ENCODE measurements at places on chromosomes 11 and 22.

GRCh38 chr11:81211050-81211449, 1522.6 kb downstream of the FAM181B start:
- no peak for DNase-seq

DNA sequence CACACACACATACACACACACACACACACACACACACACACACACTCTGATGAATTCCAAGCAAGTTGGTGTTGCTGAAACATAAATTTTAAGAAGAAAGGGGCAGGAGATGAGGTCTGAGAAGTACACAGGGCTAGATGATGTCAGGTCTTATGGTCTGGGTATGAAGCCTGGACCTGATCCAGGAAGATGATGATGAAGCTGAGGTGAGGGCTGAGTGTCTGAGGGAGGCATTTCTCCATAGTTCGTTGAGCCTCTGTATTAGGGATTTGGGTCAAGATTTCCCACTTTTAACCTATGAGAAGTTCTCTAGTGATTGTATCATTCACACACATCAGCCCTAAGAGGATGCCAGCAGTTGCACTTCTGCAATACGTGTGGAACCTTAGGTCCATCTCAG, 32.6 kb downstream of the KREMEN1 start:
- no peak for DNase-seq

DNA sequence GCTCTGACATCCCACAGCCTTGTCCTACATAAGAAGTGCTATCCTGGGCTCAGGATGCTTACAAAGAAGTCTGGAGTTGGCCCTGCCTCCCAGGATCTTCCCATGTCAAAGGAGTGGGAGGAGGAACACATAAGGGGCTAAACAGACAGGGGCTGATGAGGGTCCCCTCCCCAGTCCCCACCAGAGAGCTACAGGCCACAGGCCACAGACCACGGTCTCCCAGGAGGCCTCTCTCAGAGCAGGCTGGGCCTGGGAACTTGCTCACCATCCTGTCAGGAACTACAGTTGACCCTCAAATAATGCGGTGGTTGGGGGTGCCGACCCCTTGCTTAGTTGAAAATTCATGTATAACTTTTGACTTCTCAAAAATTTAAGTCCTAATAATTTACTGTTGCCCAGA, 315.5 kb downstream of the NTM start:
- DNase-seq: no peak

GRCh38 chr11:73307323-73308002, 613 bp upstream of the ARHGEF17 start:
- DNase-seq: peak; percentile 73

DNA sequence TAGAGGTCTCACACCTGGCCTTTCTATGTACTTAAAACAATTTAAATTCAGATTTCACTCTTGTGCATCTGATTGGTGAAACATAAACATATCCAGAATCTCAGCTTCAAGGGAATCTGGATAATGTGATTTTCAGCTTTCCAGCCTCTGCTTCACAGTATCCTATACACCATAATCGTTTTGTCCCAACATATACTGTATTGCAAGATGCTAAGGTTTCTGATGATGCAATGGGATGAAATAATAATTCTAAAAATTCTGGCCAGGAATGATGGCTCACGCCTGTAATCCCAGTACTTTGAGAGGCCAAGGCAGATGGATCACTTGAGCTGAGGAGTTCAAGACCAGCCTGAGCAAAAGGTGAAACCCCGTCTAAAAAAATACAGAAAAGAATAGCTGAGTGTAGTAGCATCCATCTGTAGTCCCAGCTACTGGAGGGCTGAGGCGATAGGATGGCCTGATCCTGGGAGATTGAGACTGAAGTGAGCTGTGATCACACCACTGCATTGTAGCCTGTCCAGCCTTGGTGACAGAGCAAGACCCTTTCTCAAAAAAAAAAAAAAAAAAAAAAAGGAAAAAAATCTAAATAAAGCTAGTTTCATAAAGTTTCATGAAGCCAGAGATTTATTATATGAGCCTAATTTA, 41.0 kb upstream of the CTSC start:
- DNase-seq: no peak

DNA sequence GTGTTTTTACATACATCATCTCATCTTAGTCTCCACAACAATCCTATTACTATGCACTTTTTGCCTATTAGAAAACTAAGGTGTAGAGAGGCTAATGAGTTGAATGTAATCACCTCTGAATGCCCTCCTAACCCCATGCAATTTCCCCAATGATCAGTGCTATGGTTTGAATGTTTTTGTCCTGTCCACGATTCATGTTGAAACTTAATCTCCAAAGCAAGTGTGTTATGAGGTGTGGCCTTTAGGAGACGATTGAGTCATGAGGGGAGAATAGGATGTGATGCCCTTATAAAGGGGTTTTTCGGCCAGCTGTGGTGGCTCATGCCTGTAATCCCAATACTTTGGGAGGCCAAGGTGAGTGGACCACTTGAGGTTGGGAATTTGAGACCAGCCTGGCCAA, 2.0 kb upstream of the CCDC73 start:
- DNase-seq: no peak

GRCh38 chr22:49266561-49267519, 560.8 kb downstream of the BRD1 start:
- DNase-seq: no peak

GRCh38 chr22:29310065-29310862, 3.8 kb downstream of the GAS2L1 start:
- DNase-seq: no peak

DNA sequence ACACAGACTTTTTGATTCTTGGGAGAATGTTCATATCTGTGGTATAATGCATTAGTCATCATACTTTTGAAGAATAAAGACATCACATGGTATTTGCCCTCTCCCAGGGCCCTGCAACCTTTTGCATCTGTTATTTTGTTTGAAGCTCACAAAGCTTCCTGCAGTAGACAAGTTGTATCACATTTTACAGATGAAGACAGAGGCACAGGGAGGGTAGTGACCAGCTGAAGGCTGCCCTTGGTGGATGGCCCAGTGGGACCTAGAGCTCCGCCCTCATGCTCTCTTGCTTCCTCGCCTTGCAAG, 66.4 kb downstream of the UBASH3B start:
- DNase-seq: no peak

DNA sequence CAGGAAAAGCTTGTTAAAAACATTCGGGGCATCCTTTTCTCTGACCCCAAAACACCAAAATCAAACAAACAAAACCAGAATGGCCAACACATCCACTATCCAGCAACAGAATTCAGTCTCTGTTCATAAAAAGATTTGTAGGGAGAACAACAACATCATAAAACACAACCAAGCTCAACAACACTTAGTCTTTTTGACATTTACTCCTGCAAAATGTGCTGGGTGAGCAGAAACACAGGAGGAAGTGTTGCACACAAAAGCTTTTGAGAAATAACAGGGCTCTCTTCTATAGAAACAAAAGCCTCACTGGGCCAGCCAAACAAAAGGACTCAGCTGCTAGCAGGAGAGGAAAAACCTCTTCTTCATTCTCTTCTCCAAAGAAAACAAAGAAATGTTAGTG, 736.0 kb upstream of the CCDC90B start:
- DNase-seq: no peak

- DNase-seq: no peak
These were observed 152.4 kb downstream of the DSCAML1 start for GRCh38 chr11:117644403-117645155.

- no peak for DNase-seq
These were observed 189.2 kb upstream of the API5 start for GRCh38 chr11:43122546-43122945.

DNA sequence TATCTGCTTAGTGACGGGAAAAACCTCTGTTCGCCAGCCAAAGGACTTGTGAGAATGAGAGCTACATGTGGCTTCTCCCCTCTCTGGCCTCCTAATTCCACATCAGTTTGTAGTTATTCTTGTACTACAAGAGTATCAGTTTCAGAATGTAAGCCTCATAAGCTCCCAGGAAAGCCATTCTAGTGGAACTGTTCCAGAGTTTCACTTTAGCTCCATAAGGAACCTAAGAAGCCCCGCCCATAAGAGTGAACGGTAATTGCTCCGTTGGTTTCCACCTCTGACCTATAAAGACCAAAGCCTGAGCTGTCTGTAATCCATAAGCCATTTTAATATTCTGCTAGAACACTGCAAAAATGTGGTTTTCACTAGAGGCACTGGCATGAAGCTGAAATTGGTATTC, 53.0 kb downstream of the SIK3 start:
- DNase-seq: no peak

DNA sequence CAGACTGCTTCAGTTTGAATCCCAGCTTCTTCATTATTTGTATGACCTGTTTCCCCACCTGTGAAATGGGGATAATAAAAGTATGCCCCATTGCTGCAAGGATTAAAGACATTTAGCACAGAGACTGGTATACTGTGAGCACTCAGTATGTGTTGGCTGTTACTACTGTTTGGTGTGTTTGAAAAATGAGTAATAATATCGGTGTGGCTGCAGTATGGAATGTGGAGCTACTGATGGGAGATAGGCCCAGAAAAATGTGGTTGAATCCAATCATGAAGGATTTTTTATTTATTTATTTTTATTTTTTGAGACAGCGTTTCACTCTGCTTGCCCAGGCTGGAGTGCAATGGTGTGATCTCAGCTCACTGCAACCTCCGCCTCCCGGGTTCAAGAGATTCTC, 9.1 kb upstream of the C1QTNF4 start:
- DNase-seq: no peak

- no peak for DNase-seq
These were observed 104.1 kb downstream of the TBC1D22A start for GRCh38 chr22:46866591-46866990.

DNA sequence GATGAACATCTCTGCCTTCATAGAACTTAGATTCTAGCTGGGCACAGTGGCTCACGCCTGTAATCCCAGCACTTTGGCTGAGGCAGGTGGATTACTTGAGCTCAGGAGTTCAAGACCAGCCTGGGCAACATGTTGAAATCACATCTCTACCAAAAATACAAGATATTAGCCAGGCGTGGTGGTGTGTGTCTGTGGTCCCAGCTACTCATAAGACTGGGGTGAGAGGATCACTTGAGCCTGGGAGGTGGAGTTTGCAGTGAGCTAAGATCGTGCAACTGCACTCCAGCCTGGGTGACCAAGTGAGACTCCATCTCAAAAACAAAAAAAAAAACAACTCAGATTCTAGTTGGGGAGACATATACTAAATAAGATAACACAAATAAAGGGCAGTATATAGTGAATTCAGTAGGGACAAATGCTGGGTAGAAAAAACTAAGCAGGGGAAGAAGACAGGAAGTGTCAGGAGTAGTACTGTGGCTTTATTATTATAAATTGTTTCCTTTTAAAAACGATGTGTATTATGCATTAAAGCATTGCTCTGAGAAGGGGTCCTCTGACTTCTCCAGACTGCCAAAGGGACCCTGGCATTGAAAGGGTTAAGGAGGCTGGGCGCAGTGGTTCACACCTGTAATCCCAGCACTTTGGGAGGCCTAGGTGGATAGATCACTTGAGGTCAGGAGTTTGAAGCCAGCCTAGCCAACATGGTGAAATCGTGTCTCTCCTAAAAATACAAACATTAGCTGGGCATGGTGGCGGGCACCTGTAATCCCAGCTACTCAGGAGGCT, 46.7 kb downstream of the PACS1 start:
- no peak for DNase-seq

- DNase-seq: no peak
These were observed 17.4 kb upstream of the ARHGAP8 start for GRCh38 chr22:44734801-44735517.

DNA sequence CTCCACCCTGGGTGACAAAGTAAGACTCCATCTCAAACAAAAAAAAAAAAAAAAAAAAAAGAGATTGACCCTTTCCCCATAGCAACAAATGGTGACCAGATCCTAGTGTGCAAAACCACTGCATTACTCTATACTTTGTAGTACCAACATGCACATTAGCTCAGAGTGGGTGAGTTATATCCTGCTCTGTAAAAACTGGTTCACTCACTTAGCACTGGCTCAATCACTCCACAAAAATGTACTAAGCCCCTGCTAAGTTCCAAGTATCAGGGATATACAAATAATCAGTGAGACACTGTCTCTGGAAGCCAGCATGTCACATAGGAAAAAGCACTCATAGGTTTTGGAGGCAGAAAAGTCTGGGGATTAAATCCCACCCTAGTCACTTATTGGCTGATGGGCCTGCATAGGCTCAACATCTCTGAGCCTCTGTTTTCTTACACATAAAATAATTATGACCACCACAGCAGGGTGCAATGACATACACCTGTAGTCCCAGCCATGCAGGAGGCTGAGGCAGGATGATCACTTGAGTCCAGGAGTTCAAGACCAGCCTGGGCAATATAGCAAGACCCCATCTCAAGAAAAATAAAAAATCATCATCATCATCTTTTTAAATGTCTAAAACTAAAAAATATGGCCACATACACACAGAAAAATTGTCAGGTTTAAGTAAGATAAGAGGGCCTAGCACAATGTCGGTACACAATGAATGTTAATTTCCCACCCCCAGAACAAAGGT, 11.9 kb downstream of the FAM168A start:
- DNase-seq: no peak

- DNase-seq: no peak
These were observed 20.0 kb downstream of the SYT13 start for GRCh38 chr11:45265969-45266675.

DNA sequence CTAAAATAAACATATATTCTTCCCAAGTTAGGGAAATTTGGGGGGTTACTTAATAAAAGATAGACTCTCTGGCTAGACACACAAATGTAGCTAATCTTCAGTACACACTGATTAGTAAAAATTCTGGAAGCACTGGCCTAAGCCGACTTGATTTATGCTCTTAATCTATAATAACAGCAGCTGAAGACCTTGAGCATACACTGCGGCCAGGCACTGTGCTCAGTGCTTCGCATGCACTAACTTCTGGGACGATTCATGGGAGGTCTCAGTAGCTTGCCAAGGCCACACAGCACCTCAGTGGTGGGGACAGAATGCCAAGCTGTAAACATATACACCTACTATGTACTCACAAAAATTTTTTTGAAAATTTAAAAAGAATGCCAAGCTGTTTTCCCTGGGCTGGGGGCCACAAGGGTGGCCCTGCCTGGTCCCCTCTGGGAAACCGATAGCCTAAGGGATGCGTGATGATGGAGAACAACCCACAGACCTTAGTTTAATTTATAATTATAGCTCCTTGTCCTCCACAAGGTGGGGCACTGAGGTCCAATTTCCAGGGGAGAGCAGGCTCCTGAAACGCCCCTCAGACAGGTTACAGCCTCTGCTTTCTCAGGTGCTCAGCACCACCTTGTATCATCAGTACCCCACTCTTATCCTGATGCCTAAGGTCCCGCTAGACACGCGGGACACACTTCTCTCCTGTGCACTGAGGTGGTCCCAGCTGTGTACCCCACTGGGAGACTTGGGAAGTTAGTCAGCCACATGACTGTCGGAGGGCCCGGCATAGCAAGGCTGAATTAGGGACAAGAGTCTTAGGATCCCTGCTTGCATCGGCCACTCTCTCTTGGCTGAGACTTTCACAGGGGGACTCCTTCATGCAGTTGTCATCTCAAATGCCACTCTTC, 20.1 kb downstream of the SERPIND1 start:
- no peak for DNase-seq

GRCh38 chr22:25602445-25602844, 38.0 kb downstream of the GRK3 start:
- no peak for DNase-seq

GRCh38 chr11:117189941-117190544, 9.1 kb upstream of the TAGLN start:
- no peak for DNase-seq

DNA sequence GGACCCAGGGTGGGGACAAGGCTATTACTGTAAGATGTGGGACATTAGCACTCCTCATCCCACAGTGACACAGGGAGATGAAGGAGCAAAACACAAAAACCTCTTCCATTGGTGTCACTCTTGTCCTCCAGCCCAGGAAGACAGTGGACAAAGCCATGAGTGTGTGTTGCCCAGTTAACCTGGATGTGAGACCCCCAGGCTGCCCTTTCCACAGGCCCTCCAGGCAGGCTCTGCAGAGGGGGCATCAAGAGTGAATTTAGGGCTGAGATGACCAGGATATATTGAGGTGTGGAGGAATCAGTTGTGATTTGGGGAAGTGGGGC, 111.3 kb downstream of the GGTLC2 start:
- DNase-seq: no peak

Data from NCI-H187 treated with DMSO at 0.1 percent for 48 hours (cell line).